ENCODE measurements at places on chromosomes 1 and 21.

DNA sequence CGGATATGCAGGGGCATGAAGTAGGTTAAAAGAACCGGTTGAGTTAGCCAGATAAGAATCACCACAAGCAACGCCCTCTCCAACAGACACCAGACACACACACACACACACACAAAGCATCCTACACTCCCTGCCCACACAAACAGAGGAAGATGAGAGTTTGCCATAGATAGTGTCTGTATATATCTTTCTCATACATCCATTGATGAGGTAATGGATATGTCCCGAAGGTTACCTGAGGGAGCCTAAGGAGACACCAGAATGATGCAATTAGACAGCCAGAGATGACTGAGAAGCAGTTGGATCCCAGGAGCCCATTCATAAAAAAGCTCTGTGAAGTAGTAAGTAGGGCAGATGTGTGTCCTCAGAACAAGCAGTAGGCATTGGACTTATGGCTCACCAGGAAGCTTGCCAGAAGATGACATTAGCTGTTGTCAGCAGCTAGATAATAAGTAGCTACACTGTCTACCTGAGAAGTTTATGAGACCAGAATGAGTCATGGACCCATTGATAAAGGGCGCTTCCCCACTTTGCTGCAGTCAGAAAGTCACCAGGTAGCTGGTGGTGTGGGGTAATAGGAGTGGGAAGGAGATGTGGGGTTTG, 247.0 kb downstream of the KCNT2 start:
- DNase-seq = no peak

- no peak for DNase-seq
Measured at GRCh38 chr1:100943533-100943932, 47.6 kb downstream of the SLC30A7 start.

- no peak for DNase-seq
Measured at GRCh38 chr1:82830690-82831380, 1030.1 kb downstream of the ADGRL2 start.

DNA sequence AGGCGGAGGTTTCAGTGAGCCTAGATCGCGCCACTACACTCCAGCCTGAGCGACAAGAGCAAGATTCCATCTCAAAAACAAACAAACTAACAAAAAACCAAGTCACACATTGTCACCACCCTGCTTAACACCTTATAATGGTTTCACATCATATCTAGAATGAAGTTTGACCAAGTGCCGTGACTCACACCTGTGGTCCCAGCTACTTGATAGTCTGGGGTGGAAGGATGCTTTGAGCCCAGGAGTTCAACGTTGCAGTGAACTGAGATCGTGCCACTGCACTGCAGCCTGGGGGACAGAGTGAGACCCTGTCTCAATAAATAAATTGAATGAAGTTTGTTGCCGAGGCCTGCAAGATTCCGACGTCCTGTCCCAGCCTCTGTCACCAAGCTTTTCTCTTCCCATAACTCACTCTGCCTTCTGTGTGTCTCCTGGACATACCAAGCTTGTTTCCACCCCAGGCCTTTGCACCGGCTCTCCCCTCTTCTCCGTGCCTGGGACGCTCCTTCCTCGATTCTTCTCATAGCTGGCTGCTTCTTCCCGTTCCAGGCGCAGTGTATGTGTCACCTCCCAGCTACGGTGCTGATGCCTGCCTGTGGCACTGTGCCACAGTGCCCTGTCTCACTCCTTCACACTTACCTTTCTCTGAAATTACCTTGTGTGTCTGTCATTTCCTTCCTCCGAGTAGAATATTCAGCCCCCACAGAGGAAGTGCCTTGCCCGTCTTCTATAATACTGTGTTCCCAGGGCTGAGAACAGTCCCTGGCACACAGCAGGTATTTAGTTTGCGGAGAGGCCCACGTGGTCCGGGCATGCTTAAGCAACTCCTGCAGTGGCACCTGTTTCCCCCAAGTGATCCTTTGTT, 3.8 kb upstream of the SELENON start:
- DNase-seq = no peak

DNA sequence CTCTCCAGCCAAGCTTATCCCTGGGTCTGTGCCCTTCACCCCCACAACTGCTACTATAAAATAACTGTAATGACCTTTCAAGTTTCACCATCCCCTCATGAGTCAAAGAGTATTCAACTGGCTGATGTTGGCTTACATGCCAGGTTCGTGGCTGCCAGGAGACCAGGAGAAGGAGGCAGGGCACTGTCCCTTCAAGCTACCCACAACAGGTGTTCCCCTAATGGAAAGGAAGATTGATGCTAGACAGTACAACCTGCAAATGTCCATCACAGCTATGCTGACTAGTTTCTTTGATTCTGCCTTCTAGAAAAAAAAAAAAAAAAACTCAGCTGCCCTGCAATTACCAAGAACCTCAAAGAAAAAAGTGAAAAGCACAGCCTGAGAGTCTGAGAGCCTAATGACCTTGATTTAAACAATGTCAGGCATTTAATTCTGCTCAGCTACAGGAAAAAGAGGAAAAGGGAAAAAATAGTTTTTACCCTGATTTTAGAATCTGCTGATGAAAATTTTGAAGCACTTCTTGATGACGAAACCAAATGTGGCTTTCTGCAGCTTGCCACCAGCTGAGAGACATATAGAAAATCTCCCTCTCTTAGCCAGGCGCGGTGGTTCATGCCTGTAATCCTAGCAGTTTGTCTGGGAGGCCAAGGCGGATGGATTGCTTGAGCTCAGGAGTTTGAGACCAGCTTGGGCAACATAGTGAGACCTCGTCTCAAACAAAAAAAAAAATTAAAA, 82.7 kb upstream of the ROR1 start:
- DNase-seq = no peak

GRCh38 chr1:150551051-150551783, 2.0 kb downstream of the ADAMTSL4 start:
- no peak for DNase-seq

DNA sequence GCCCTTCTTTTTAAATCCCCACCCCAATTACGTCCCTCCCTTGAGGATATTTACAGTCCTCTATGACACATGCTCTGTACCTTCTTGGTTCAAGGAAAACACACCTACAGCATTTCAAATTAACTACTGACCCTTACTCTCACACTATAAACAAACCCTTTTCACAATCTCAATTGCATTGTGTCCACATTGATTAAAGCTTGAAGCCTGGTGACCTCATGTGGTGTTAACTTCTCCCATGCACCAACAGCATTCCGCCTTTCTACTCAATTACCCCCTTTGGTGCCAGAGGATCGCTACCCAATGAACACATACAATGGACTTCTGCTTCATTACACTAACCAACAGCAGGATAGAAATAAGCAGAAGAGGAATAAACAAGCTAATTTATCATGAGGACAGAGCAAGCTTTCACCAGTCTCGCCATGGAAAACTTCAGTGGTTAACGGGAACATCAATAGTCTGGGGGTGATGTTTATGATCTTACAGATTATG, 15.2 kb downstream of the WLS start:
- DNase-seq = no peak

DNA sequence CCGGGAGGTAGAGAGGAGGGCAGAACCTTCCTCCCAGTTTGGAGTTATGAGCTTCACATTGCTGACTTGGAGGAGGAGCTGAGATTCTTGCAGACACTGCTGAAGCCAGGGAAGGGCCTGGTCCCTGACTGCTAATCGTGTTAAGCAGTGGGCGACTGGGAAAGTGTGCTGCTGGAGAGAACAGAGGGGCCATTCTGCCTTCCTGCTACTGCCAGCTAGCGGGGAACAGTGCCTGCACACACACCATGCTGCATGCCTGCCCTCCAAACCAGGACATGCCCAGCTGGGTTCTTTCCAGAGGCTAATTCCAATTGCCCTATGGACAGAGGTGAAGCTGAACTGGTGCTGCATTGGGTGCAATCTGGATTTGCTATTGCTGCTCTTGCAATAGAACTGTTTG, 281.4 kb downstream of the AJAP1 start:
- DNase-seq = no peak

DNA sequence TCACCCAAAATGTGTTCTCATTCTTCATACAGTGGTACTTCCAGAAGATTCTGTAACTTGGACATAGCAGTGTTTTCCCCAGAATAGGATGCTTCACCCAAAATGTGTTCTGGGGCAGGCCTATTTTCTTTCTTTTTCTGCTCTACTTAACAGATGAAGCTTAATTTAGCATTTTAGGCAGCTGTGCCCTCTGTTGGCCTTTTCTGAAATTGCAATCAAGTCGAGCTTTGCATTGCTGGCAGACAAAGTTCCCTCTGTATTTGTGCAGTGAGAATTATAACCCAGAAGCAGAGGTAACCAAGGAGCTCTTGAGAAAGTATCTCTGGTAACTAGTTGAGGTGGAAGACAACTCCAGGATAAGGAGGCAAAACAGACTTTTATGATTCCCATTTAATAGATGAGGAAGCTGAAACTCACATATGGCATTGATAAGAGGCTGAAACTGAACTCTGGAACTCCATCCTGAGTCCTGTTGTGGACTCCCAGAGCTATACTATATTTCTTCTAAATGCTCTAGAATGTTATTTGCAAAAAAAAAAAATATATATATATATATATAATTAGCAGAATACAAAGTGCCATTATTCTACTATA, 50.3 kb upstream of the L1TD1 start:
- DNase-seq = peak; percentile 7

GRCh38 chr1:244502630-244503029, 41.6 kb downstream of the CATSPERE start:
- DNase-seq = no peak

DNA sequence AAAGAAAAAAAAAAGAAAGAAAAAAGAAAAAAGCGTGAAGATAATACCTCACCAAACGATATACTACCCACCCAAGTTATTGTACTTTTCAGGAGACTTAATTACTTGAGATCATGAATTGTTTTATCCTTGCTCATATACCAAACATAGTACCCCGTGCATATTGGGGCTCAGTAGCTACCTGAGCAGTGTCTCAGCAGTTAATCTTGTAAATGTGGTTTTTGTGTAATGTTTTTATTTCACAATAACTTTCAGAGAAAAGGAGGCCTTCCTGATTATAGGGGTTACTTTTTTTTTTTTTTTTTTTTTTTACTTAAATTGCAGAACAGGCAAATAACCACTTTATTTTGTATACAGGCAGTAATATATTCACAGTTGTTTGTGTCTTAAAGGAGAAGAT, 80.3 kb downstream of the OSBPL9 start:
- DNase-seq = no peak

DNA sequence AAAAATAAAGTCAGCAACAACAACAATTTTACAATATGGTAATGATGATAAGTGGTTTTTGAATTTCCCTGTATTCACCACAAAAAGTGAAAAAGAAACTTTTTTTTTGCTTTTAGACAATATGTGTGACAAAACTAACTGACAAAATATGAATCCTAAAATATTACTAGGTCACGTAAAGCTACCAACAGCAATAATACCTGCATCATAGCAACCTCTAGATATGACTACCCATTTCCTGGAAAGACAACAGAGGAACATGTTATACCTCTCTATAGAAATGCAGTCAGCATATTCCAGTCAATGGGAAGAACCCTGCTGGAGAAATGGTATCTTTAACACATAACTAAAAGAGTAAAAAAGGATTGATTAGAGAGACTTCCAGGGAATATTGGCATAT, 73.7 kb downstream of the PDE4B start:
- DNase-seq = no peak

- DNase-seq = no peak
Measured at GRCh38 chr1:110002695-110003094, 18.1 kb downstream of the AHCYL1 start.

DNA sequence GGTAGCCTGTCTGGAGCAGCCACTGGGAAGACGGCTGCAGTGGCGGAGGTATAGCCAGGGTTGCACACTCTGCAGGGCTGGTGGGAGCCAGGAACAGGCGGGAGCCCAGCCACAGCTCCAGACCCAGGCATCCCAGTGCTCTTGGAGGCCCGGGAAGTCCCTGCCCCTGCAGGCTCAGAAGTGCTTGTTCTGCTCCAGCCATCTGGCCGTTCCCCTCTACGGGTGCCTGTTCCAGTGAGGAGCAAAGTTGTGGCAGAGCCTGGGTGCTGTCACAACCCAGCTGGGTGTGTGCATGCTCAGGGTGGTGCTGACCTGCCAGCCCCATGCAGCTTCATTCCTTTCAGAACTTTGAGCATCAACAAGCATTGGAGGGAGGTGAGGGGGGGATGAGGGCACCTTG, 31.7 kb upstream of the BACE2 start:
- no peak for DNase-seq
